NCI-H526 treated with DMSO at 0.1 percent for 48 hours (cell line): ENCODE measurements at places on chromosomes 4 and X.

- DNase-seq, result no peak
These were observed 77.0 kb upstream of the ENPP6 start for GRCh38 chr4:184294606-184295133.

DNA sequence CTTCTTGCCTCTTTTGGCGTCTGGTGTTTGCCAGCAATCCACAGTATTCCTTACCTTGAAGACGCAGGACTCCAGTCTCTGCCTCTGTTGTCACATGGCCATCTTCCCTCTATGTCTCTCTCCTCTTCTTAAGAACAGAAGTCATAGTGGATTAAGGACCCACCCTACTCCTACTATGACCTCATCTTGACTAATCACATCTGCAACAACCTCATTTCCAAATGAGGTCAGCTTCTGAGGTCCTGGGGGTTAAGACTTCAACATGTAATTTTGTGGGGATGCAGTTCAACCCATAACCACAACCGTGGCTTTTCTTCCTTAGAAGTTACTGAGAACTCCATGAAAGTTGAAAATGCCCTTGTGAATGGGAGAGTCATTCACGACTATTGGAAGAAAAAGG lies 23.3 kb downstream of the TLR8 start:
- no peak for DNase-seq

- DNase-seq, result no peak
These were observed 48.1 kb downstream of the ABCB7 start for GRCh38 chrX:75107863-75108509.

DNA sequence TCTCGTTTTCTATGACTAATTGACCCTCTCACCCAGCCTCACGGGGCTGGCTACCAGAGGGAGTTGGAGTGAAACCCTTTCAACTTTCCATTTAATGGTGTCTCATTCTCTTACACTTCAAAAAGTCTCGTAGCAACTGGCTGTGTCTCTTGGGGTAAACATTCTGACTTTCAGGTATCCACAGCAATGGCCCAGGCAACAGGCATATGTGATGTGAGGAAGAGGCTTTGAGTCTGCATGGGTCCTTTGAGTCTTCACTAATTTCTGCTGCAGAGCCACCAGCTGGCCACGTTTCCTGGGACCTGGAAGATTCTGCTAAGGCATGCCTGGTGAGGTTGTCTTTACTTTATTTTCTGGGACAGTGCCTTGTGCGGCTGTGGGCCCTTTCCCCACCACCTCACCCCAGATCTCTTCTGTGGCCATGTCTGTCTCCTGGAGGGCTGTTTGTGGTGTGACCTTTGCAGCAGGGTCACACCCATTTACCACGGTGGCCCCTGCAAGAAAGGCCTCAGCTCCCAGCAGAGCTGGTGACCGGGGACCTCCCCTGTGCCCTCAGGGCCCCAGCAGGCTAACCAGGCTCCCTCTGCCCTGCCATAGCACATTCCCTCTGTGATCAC lies 112.5 kb upstream of the FRG1 start:
- DNase-seq, result no peak

DNA sequence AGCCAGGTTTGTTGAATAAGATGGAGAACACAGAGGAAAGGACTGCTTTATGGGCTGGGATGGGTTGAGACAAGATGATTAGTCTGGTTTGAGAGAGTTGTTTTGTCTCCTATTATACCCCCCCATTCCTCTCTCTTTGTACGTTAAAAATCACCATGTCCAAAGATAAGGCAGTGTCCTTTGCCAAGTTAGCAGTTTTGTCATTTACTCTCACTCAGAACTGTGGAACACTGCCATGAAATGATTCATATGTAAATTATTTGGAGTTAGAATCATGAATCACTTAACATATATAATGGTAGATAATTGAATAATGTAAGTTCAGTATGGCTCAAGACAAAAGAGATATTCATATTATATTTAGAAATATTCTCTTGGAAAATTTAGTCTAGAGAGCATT lies 151.3 kb downstream of the DCLK2 start:
- no peak for DNase-seq

DNA sequence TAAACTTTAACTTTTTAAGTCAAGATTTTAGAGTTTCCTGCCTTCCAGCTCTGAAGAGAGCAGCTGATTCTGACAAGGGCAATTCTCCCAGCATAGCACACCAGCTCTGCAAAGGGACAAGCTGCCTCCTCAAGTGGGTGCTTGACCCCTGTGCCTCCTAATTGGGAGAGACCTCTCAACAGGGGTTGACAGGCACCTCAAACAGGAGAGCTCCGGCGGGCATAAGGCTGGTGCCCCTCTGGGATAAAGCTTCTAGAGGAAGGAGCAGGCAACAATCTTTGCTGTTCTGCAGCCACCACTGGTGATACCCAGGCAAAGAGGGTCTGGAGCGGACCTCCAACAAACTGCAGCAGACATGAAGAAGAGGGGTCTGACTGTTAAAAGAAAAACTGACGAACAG lies 872.9 kb upstream of the PCDH10 start:
- no peak for DNase-seq

DNA sequence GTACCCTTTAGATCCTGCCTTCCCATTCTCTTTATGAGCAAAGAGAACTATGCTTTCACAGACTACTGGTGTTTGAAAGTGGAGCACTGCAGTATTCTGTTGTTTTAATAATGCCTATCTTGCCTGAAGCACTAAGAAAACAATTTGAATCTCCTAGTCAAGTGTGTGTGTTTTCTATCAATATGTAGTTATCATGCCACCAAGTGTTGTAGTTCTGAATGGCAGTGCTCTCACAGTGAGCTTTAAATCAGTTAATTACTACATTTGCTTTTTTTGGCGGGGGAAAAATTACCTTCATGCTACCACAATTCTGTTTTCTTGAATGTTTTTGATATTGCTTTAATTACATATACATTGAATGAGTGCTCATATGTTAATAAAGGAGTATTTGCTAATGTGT lies 143.6 kb upstream of the FAM47A start:
- DNase-seq, result peak; percentile 4

- no peak for DNase-seq
These were observed 69.4 kb upstream of the ZNF518B start for GRCh38 chr4:10526429-10527222.
